ENCODE measurements at places on chromosomes 5 and 9. TPM values are rescaled to one million over a fixed set of nuclear protein-coding genes. Genes with fewer than 3 reads are reported as not detected.

Gene PCDHB12
- total RNA-seq, result not detected

Gene CMBL
- 0.23 TPM for total RNA-seq

Gene ARL14EPL
- not detected for total RNA-seq

Gene FOXD4L3
- total RNA-seq, result not detected

Gene NEUROG1
- not detected for total RNA-seq

Gene KIF4B
- total RNA-seq, result 0.07 TPM

Gene BTNL8
- 0.18 TPM for total RNA-seq

Gene MEIKIN
- not detected for total RNA-seq

Gene ANKRD55
- 1.4 TPM for total RNA-seq

Gene NSD1
- 103 TPM for total RNA-seq

Gene OGN
- total RNA-seq, result not detected

Gene ISL1
- not detected for total RNA-seq

- DNase-seq, result no peak
Observed at GRCh38 chr9:16679327-16679821, 191.1 kb downstream of the BNC2 start.

DNA sequence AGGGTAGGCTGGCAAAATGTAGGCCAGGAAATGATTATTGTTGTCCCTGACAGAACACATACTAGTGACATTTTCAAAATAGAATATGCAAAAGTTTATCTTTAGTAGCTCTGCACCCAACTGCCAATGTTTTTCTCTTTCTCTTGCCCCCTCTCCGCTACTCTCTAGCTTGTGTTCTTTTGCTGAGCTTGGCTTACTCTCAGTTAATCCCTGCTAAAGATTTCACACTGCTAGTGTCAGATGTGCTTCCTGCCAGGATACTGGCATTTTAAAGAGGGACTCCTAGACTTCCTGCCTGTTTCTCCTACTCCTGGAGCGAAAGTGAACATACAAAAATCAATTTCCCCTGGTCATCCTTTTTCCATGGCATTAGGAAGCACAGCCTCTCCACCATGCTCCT lies 260.5 kb downstream of the ARRDC3 start:
- no peak for DNase-seq

DNA sequence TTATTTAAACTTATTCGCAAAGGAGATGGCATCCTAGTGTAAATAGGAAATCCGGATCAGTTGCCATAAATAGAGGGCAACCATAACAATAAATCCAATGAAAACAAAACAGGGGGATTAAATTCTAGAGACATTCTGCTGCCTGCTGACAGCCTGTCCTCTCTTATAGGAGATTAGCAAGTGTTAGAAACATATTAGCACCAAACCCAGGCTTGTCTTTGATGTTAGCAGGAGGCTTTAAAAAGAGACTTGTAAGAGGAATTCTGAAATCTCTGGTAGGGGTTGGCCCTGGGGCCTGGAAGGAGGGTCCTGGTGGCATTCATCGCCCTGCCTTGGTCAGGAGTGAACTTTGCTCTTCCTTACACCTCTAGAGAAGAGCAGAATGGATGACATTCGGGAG lies 21.6 kb downstream of the NDST1 start:
- DNase-seq, result no peak

GRCh38 chr9:138038244-138038671 lies 160.7 kb downstream of the CACNA1B start:
- peak; percentile 5 for DNase-seq

DNA sequence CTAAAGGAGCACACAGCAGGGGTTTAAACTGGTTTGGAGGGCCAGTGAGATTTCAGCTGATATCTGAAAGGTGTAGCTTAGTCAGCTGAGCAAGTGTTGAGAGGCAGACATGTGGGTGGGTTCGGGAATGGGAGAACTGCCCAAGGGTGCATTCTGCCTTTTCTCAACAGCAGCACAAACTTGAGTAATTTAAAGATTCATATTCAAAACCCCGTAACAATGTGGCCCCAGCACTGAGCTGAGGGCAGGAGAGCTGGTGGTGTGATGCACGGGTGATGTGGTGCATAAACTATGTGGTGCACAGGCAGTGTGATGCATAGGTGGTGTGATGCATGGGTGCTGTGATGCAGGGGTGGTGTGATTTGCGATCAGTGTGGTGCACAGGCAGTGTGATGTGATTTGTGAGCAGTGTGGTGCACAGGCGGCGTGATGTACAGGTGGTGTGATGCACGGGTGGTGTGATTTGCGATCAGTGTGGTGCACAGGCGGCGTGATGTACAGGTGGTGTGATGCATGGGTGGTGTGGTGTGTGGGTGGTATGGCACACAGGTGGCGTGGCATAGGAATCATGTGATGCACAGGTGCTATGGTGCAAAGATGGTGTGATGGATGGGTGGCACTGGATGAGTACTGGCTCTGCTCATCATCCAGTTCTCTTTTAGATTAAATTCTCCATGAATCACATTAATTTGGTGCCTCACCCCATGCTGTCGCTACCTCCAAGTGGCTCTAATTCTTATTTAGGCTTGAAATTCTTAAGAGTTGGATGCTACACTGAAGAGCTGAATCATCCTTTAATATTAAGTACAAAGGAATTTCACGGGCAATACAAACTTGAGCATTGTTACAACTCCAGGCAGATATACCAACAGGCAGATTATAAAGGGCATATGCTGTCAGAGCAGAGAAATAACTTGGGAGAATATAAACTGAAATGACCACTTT lies 53.6 kb downstream of the DAP start:
- no peak for DNase-seq

DNA sequence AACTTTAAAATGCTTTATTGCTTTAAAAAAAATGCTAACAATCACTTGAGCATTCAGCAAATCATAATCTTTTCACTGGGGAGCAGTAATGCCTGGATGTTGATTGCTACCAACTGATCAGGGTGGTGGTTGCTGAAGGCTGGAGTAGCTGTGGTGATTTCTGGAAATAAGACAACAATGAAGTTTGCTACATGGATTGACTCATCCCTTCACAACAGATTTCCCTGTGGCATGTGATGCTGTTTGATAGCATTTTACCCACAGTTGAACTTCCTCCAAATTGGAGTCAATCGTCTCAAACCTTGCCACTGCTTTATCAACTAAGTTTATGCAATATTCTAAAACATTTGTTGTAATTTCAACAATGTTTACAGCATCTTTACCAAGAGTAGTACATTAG lies 83.3 kb downstream of the MLLT3 start:
- DNase-seq, result no peak

- no peak for DNase-seq
Observed at GRCh38 chr5:172216345-172216744, 22.4 kb downstream of the EFCAB9 start.

GRCh38 chr9:113185271-113185670 lies 34.5 kb downstream of the SLC31A2 start:
- DNase-seq, result no peak

DNA sequence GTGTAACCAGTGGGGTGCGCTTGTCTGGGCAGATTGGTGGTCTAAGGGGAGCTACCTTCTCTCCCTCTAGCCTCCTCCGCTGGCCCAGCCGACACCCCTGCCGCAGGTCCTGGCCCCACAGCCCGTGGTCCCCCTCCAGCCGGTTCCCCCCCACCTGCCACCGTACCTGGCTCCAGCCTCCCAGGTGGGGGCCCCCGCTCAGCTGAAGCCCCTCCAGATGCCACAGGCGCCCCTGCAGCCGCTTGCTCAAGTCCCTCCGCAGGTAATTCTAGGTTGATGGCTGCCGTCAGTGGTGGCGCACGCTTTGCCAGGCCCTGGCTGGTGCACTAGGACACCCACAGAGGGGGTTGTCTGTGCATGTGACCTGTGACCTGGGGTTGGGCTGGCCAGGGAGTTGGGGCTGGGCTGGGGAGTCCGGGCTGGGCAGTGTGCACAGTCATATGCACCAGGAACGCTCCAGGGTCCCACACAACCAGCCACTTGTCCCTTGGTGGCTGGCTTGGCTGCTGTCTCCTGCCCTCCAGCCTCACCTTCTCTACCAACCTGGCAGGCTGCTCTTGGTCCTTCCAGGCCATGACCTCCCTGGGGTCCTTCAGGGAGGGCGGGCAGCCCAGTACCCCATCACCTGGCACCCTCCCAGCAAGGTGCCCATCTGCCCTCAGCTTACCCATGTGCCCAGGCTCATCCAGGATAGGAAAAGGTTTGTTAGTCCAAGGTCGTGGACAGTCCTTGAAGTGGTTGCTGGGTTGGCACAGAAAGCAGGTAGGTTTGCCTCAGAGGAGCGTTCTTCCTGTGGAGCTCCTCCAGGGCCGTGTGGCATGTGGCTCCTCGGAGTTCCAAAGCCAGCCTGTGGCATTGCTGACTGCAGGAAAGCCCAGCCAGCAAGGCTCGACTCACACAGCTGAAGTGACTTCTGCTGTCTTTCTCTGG lies 73.2 kb downstream of the WNK2 start:
- no peak for DNase-seq

GRCh38 chr5:87774804-87775203 lies 362.1 kb upstream of the CCNH start:
- no peak for DNase-seq

GRCh38 chr5:158051036-158051435 lies 192.1 kb upstream of the CLINT1 start:
- no peak for DNase-seq

DNA sequence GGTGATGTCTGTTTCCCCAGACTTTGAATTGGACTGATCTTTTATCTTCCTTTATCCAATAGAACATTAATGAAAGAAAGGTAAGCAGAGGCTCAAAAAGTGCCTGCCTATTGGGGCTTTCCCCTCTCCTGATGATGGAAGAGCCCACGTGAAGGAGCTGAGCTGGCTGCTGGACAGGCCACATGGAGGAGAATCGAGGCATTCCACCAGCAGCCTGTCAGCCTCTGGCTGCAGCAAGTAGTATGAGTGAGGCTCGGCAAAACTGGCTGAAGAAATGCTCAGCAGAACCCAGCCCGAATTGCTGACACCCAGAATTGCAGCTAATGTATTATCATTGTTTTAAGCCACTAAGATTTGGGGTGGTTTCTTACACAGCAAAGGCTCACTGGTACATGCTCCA lies 66.5 kb upstream of the STC2 start:
- DNase-seq, result no peak

DNA sequence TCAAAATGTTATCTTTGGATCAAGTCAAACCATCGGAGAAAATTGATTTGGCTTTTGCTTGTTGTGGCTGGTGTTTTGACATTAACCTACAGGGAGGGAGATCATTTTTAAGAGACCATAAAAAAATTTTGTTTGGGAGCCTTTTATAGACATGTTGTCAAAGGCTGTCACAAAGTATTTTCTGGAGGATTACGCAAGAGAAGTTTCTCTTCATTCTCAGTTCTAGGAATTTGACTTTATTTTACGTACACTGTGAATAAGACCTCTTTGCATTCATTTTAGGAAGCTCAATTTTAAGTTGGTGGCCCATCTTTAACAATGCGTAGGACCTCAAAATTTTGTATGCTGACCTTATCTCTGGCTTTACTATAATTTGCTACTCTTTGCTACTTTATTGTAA lies 50.2 kb upstream of the SLC44A1 start:
- no peak for DNase-seq

DNA sequence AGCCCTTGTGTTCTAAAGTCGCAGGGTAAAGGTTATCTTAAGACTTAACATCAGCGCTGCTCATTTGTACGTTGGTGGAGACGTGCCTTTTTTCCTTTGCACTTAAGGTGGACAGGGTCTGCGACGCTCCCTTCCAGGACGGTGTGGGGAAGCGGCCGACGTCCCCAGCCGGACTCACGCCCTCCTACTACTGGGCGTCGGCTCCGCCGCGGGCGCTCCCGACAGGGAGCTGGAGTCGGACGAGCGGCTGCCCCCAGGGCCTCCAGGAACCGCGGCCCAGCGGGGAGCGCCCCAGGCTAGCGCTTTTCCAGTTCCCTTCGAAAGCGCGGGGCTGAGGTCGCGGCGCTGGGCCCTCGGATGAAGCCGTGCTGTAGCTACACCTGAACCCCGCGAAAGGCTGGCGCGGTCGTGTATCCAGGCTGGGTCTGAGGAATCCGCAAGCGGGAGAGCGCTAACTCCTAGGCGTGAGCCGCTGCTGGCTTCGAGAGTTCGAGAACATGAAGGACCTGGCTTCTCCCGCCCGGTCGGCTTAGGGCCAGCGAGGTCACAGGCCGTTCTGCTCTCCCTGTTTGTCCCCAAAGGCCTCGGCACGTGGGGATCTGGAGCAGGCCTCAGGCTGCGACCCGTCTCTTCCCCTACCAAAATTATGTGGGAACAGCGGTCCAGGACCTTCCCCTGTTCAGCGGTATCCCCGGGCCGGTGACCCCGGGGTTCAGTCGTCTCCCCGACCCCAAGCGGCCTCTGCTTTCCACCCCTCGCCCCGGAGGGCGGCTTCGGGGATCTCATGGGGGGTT lies 3.8 kb upstream of the DMRT3 start:
- DNase-seq, result no peak

DNA sequence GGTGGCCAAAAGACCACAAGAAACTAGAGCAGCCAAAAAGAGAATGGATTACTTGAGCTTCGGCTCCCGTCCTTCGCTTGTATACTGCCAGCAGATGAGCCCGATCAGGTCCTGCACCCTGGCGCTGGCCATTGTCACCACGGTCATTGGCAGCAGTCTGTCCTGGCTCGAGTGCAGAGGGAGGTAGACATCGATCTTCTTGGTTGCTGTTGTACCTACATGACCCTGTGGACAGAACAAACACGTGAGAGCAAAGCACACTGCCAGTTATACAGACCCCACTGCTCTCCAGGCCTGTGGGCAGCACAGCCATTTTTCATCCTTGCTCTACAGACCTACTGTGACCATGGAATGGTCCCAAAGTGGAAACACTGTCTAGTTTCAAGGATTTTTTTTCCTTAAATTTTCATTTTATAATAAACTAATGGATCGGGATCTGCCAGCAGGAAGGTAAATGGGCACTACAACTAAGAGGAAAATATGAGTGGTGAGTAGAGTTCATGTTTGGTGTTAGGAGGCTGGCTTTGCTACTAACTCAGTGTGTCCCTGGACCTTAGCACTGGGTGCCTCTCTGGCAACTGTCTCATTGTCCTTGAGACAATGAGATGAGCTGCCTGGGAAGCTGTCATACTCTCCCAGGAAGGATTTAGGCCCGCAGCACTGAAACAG lies 121.4 kb downstream of the MAPKAP1 start:
- DNase-seq, result no peak

GRCh38 chr9:16031971-16032370 lies 479.1 kb downstream of the CCDC171 start:
- no peak for DNase-seq

- no peak for DNase-seq
Observed at GRCh38 chr5:41522193-41522786, 11.9 kb upstream of the PLCXD3 start.
